Activated T-cell treated with anti-CD3 and anti-CD28 coated beads, Interleukin-2, amount 50 U/mL, for 4 hours (primary cell): ENCODE measurements at places on chromosomes 5 and 9.

GRCh38 chr5:62082370-62082801, 223.6 kb upstream of the KIF2A start:
- DNase-seq, result no peak

- DNase-seq, result no peak
These were observed 63.8 kb downstream of the PDZD2 start for GRCh38 chr5:31702712-31703111.

DNA sequence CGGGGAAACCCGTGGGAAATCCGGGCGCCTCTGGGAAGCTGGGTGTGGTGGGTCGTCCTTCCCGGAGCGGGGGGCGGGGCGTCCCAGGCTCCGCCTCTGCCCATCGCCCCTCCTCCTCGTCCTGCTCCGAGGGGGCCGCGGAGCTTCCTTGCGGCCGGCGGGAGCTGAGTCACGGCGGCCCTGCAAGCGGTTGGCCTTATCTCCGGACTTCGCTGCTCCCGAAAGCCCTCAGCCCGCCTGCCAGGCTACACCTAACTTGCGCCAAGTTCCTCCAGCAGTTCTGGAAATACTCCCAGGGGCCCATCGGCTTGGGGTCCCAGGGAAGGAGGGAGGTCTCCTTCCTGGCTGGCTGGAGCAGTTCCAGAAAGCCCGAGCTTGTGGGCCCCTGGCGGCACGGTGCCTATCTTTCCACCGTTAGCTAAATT, 54.1 kb upstream of the CDKN2AIPNL start:
- DNase-seq, result peak; percentile 38

DNA sequence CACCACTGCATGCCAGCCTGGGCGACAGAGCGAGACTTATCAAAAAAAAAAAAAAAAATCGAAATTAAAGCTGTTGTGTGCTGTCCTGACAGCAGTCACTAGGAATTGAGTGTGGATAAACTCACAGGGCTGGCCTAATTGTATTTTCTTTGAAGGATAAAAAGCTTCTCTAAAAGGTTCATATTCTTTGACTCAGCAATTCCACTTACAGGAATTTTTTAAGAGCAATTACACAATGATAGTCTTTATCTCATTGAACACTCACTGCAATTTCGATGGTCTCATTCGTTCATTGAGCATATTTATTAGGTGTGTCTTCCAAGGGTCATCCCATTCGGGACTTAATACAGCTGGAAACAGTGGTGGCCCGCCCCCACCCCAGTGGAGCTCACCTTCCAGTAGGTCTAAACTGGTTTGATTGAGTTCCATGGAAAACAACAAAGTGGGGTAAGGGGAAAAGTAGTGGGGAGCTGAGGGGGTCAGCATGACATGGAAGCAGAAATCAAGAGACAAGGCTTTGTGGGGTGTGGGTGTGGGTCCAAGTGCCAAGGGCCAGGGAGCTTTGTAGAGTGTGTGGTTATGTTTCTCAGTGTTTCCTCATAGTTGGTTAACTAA, 6.7 kb downstream of the CDK9 start:
- no peak for DNase-seq
